HT1080 (cell line): ENCODE measurements at places on chromosomes 7 and 10. TPM values are rescaled to one million over a fixed set of nuclear protein-coding genes. Genes with fewer than 3 reads are reported as not detected.

DNA sequence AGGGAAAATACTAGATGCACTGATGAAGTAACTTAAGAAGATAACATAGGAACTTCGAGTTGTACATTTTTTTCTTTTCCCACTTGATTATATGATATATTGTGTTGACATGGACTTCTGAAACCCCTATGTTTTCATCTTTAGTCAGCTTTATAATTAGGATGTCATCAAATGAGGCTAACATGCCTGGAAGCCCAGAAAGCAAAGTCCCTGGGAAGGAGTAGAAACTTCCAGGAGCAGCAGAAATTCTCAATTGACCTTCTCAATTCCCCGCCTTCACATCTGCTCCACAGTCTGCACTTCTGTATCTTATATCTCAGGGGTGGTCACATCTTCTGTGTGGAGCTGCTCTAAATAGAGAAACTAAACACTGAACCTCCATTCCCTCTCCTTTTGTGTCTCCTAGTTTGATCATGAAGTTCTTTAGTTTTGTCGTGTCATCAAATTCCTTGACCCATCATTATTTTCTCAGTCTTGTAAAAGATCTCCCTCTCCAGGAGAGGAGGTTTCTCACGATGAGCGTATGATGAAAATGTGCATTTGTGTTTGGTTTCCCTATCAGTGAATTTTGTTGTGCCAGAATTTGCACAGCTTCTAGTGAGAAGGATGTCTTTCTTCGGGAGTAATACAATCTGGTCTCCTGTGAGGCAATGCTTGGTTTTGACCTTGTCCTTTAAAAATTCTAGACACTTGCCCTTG is 303.3 kb downstream of the SUGCT start:
- no peak for DNase-seq

DNA sequence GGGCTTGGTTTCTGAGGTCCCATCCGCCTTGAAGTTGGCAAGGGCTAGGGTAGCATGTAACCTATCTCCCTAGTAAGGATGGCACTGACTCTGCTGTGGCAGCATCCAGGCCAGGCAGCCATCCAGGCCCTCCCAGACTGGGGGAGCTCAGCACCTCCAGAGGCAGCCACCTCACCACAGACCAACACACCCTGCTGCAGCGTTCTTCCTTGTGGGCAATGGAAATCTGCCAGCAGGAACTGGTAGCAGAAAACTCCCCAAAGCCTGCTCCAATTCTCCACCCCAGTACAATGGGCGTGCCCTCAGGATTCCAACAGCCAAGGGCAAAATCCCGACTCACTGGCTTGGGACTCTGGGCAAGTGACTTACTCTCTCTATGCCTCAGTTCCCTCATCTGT is 27.5 kb downstream of the DLG5 start:
- DNase-seq, result peak; percentile 89

- DNase-seq, result no peak
These were observed 310.6 kb upstream of the PLXDC2 start for GRCh38 chr10:19505320-19506312.

GRCh38 chr10:9762966-9763656 is 1254.6 kb upstream of the CELF2 start:
- DNase-seq, result peak; percentile 82

DNA sequence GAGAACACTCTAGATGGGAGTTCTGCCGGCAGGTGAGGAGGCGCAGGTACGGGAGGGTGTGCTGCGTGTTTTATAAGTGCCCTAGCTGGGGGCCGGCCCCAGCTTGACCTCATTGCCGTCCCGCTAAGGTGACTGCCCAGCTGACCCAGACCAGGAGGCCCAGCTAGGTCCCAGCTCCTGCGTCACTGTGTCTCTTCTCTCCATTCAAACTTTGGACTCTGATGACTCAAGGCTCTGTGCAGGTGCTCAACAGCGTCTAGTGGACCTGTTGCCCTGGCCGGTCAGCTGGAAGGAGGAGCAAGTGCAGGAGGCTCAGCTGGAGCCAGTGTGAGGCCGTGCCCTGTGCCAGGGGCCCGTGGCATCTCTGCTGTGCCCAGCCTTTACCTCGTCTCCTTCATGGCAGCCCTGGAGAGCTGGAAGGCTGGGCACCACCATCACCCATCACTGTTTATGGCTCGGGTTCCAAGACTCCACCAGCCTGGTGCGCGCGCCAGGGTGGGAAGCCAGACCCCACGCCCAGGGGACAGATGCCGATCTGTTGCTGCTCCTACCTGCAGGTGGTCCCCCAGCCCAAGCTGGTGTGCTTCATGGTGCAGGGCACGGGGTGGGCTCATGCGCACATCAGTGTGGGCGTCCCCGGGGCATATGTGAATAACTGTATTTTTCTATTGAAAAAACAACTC is 14.6 kb downstream of the LHPP start:
- DNase-seq, result no peak

GRCh38 chr7:106074257-106074656 is 37.9 kb downstream of the SYPL1 start:
- no peak for DNase-seq

GRCh38 chr7:44894888-44895580 is 9.7 kb upstream of the PURB start:
- no peak for DNase-seq

GRCh38 chr7:66315192-66315591 is 110.1 kb downstream of the TPST1 start:
- DNase-seq, result no peak

- no peak for DNase-seq
These were observed 351.1 kb downstream of the PARD3 start for GRCh38 chr10:34464000-34464399.

GRCh38 chr7:67771846-67772605 is 775.4 kb downstream of the TYW1 start:
- DNase-seq, result no peak

DNA sequence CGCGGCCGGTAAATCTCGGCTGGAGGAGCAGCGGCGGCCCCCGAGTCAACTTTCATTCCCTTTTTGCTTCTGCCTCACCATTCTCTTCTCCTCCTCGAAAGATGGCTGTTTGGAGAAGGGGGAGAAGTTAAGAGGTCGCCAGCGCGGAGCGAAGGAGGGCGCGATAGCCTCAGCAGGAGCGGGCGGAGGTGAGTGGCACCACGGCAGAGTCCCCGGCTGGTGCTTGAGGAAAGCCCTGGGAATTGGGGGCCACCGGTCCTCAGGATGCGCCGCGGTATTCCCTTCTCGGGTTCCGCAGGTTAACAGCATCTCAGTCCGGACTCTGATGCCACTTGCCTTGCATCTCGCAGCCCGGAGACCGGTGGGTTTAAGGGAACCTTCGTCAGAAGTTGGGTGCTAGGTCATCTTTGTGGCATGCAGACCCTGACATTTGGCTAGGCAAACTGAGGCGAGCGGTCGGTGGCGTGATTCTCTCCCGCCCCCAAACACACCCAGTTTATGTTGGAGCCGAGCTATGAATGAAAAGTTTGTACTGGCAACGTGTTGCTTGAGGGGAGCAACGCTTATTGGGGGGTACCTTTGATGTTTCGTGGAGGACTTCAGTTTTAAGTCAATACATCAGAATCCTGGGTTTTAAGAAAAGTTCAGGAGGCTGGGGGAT is 59.5 kb upstream of the PRPS1L1 start:
- DNase-seq, result peak; percentile 3

GRCh38 chr7:20330928-20331909 is 519 bp downstream of the ITGB8 start:
- peak; percentile 35 for DNase-seq

GRCh38 chr10:126618466-126618865 is 52.0 kb downstream of the C10orf90 start:
- no peak for DNase-seq

Gene OR6B1
- not detected in 2 replicates for total RNA-seq

Gene ATOH7
- total RNA-seq, result not detected in 2 replicates

Gene PNLIPRP3
- 0.05 and 0.13 TPM in 2 replicates for total RNA-seq

Gene ZNF365
- 8.2 and 8.8 TPM in 2 replicates for total RNA-seq
